NCI-H526 (cell line): ENCODE measurements at places on chromosomes 3 and 15.

- no peak for DNase-seq
Observed at GRCh38 chr15:93296759-93297500, 207.9 kb upstream of the RGMA start.

DNA sequence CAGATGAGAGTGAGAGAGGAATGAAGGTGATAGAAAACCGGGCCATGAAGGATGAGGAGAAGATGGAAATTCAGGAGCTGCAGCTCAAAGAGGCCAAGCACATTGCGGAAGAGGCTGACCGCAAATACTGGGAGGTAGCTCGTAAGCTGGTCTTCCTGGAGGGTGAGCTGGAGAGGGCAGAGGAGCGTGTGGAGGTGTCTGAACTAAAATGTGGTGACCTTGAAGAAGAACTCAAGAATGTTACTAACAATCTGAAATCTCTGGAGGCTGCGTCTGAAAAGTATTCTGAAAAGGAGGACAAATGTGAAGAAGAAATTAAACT, 88.9 kb downstream of the EOMES start:
- DNase-seq: peak; percentile 60

- DNase-seq: peak; percentile 43
Observed at GRCh38 chr3:22922317-22922716, 280.8 kb upstream of the UBE2E2 start.

DNA sequence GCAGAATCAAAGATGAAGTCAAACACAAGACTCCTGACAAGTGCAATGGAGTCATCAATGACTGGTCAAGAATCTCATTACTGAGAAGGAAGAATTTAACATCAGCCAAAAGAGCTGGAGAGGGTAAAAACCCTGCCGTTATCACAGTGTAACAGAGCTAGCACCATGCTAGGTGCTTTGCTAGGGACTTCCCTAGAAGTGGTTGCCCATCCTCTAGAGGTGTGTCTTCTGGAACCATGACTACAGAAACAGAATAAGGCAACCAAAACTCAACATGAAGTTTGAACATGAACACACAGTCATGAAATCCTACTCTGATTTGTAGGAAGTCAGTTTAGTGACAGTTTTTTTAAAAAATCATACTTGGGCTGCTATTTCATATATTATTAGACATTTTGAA, 9.5 kb downstream of the ACAD11 start:
- no peak for DNase-seq

- DNase-seq: no peak
Observed at GRCh38 chr3:161939918-161940620, 443.5 kb downstream of the OTOL1 start.

GRCh38 chr3:22606938-22607337, 596.2 kb upstream of the UBE2E2 start:
- DNase-seq: no peak

- no peak for DNase-seq
Observed at GRCh38 chr15:34637305-34637704, 53.9 kb upstream of the GOLGA8B start.
